ENCODE measurements at places on chromosomes 12 and 14.

DNA sequence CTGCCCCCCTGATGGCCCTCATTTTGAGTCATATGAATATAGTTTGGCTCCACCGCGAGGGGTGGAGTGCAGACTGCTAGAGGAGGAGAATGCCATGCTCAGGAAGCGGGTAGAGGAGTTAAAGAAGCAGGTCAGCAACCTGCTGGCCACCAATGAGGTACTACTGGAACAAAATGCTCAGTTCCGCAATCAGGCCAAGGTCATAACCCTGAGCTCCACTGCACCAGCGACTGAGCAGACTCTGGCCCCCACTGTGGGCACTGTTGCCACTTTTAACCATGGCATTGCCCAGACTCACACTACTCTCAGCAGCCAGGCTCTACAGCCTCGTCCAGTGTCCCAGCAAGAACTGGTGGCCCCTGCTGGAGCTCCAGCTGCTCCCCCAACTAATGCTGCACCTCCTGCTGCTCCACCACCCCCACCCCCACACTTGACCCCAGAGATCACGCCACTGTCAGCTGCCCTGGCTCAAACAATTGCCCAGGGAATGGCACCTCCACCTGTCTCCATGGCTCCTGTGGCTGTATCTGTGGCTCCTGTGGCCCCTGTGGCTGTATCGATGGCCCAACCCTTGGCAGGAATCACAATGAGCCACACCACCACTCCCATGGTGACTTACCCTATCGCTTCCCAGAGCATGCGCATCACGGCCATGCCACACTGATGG, 3.3 kb downstream of the ZC3H10 start:
- DNase-seq, result no peak

GRCh38 chr14:50791201-50791600, 39.8 kb downstream of the NIN start:
- no peak for DNase-seq

GRCh38 chr12:24113701-24114100, 164.2 kb upstream of the SOX5 start:
- DNase-seq, result no peak

- no peak for DNase-seq
Observed at GRCh38 chr14:60163693-60164092, 1.5 kb downstream of the DHRS7 start.

- DNase-seq, result no peak
Observed at GRCh38 chr12:109016016-109016415, 4.9 kb downstream of the SVOP start.

DNA sequence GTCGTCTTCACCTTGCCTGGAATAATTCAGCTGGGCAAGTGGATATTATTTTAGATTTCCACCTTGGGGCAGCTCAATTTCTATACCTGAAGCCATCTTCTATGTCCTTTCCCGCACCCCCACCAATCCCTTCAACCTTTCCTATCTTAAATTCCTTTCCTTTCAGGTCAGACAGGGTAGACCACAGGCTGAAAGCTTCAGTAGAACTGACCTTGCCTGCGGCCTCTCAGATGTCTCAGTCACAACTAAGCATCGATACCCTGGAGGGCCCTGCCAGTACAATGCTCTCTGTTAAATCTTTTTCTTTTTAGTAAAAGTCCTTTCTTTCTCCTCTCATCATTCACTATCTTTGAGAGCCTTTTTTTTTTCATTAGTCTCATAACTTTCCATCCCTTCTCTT, 38.9 kb downstream of the SLC2A14 start:
- DNase-seq, result no peak

GRCh38 chr12:21502164-21502496, 541 bp downstream of the GOLT1B start:
- no peak for DNase-seq

- no peak for DNase-seq
Observed at GRCh38 chr12:105930557-105931503, 207.9 kb downstream of the NUAK1 start.

DNA sequence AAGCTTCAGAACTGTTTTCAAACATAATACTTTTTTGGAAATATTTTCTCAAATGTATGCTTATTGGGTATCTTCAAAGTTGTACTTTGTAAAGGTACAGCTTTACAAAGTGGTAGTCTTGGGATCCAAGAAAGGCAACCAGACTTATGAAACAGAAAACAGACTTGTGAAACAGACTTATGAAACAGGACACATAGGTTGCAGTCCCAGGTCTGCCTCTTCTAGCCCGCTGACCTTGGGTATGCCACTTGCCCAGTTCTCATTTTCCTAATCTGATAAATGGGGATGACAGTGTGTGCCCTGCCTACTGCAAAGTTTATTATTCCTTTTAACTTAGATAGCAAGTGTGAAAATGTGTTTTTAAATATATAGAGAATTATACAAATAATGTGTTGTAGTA, 114.3 kb downstream of the KICS2 start:
- no peak for DNase-seq

DNA sequence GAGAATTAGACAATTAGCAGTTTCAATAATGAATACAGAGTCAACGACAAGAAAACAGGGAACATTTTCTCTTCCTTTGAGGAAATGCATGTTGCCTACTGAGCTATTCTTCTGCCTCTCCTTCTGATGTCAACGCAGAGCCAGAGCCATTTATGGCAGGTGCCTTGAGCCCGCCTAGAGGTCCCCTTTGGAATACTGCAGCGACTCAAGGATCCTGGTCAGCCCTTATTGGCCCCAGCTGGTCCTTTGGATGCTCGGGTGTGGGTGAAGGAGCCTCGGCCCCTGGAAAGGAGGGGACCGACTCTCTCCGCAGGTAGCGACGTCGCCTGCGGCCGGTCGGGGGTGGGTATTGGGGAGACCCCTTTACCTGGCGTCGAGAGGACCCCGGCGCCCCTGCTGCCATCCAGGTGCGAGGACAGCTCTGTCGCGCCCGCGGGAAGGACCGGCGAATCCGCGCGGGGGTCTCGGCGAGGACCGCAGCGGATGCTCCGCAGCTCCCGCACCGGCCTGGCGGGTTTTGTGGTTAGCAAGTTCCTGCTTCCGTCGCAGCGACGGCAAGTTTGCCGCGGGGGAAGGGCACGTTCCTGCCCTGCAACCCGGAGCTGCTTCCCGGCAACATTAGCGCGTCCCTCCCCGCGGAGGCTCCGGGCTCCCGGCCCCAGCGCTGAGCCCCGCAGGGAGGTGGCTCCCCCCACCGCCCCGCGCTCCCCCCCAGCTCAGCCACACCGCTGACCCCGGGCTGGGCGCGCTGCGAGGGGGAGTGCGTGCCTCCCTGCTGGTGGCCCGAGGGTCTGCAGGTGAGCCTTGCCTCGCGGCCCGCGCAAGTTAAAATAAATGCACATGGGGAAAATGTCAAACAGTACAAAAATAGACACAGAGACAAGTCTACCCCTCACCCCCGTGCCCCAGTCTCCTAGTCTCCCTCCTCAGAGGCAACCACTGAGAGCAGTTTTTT, at the start of gene MANSC1:
Gene MANSC1, minus strand, starts transcription at position 532 of the 955 bp plus-strand sequence. CDS start 6,928 bp downstream, outside the sequence.
- DNase-seq, result peak; percentile 6

Data from NCI-H446 treated with DMSO at 0.1 percent for 48 hours (cell line).